ENCODE measurements at places on chromosomes 11 and 22.
A peak's percentile ranks its signal among the peaks of the same experiment; 100 is the strongest.

GRCh38 chr22:47605886-47606285, 843.4 kb downstream of the TBC1D22A start:
- DNase-seq, result no peak

DNA sequence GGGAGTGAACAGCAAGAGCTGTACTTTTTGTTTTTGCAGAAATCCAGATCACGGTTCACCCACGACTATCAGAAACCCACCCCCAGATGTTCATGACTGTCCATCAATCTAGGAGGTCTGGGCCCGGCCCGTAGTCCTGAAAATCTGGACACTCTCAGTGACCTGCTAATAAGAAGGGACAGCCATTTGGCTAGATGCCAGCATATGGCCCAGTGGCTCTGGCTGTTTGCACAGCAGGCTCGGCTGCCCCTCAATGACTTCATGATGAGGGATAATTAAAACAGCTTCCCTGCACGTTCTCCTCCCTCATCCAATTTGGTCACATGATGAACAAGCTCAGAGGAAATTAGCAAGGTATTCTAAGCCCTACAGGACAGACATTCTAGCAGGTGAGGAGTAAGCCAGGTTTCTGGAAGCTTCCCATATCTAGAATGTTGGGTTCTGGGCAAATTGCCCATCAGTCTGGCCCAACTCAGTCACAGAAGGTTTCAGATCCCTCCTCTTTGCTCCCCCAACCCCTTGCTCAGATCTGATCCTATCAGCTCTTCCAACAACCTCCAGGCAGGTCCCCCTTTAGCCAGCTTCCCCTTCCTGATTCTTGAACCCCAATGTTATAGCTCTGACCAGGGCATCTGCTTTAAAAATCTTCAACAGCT, 397.3 kb downstream of the SHANK2 start:
- DNase-seq, result no peak

DNA sequence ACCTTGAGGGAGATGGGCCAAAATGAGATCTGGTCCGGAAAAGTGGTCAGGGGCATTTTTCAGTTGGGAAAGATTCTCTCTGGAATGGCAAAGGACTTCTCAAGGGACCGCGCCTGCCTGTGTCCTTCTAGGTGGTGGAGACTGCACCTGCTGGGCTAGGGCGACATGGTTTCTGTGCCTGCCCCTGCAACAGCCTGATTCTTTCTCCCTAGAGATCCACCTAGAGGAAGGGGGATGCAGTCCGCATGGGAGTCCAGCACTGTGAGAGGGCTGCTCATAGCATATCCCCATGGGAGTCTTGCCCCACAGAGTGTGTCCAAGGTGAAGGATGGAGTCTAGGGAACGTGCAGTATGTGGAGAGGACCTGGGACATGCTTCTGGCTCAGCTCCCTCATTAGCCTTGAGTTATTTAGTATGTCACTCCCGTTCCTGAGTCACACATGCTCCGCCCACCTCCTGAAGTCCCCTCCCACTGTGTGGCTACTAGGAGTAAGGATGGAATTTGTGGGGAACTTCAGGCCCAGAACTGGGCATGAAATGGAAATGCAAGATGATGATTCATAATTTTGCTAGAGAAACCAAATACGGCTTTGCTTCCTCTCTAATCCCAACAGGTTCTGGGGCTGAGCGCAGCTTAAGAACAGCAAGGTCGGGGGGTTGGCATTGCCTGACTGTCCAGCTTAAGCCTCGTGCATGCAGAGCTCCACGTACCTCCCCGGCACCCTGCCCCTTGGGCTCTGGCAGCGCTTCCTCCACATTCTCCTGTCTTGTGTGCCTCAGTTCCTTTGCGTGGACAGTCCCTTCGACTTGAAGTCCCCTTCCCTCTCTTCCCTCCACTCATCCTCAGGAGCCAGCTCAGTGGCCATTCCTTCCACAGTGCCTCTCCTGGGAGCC, 35.0 kb downstream of the GRIK4 start:
- DNase-seq, result no peak

DNA sequence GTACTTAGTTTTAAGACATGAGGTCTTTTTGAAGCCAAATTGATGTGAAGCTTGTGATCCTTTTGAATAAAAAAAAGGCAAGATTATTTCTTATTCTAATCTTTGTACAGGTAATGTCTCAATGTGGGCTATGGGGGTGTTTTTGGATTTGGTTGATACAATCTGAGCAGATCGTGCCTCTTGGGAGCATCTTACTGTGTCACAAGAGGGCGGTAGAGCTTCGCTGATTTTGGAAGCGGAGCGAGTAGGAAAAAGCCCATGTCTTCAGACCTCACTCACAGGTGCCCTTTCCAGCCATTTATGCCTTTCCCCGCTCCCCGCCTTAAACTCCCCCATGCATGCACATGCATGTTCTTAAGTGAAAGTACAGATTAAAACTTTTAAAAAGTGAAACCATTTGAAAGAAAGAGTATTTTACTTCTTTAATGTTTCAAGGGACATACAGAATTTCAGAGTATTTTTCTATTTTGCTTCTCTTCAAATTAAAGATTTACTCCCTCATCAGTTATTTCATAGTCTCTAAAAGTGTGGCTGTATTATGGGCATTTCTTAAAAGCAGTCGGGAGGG, 18.8 kb downstream of the DDX25 start:
- DNase-seq, result peak; percentile 46

DNA sequence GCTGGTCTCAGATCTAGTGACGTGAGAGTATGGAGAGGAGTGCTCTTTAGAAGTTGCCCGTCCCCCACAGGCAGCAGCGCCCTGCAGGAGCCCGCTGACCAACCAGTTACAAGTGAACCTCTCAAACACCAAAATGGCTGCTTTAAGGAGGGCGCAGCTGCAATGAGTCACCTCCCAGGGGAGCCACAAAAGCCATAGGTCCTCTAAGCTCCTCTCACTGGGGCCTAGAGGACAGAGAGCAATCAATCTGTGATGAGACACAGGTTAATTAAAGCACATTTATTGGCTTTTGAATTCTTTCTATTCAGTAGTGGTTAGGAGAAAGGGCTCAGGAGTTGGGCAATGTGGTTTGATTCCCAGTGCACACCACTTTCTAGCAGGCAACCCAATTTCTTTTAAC, 15.5 kb upstream of the RAPSN start:
- no peak for DNase-seq

DNA sequence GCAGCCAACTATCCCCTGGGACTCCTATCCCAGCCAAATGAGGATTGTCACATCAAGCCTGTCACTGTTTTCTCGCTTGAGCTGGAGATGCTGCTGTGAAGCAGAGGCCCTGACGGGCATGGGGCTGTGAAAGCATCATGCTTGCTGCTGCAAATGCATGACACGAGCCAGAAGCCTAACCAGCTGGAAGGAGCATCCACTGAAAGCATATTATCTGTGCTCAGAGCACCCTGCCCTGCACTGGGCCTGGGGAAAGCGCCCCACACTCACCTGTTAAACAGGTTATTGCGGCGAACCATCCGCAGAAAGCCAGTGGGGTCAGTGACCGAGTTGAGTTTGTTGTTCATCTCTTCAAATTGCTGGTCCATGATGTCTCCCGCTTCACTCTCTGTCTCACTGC, 110.9 kb upstream of the PITPNB start:
- no peak for DNase-seq

GRCh38 chr22:25051073-25051472, 98.6 kb downstream of the KIAA1671 start:
- DNase-seq, result peak; percentile 20

DNA sequence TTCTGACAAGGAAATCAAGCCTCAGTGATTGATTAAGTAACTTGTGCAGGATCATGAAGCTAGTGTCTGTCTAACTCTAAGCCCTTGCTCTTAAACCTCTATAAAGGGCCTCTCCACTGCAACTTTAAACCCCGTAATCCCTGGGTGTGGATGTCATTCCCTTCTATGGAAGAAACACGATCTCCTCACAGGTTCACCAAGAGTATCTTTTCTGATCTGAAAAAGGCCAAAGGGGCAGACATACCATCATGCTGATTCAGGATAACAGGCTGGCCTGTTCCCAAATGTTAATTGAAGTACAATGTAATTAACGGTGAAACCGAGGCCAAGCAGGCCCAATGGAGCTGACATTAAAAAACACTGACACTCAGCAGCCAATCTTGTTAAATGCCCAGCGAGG, 17.1 kb downstream of the TTC12 start:
- no peak for DNase-seq

DNA sequence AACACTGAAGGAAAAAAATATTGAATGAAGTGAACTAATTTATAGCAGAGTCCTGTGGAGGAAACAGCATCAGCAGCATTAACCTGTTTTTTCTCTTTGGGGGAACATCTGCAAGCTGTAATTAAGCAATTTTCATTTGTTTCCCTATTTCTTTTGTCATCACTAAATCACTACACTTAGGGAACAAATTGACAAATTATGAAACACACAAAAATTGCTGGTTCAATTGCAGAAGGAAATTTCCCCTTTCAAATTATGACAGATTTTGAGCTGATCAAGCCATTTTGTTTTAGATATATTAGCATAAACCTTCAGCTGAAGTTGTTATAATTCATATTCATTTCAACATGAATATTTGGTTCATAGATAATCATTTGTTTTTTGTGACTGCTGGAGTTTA, 22.2 kb upstream of the RAG2 start:
- no peak for DNase-seq
